Activated CD4-positive, alpha-beta T cell treated with anti-CD3 and anti-CD28 coated beads, Interleukin-10, Interleukin-2, amounts not matched to agents 100 ng/mL and 50 ng/mL, durations not matched to agents 16 hours and 8 hours (primary cell): ENCODE measurements at places on chromosomes 7 and 10.

DNA sequence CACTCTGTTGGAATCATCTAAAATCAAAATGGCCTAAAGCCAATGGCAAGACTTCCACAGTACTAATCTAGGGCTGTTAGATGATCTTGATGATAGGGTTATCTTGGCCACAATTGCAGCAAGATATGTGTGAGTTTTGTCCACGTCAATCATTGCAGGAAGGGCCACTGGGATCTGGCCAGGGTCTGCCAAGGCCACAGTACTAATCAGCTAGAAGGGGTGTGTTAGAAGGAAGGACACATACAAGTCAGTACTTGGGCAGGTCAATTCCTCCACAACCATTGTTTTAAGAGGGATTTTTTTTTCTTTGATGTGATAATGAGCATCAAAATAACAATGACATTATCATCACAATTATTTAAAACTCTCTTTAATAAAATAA lies 1.6 kb downstream of the LMOD2 start:
- no peak for DNase-seq

DNA sequence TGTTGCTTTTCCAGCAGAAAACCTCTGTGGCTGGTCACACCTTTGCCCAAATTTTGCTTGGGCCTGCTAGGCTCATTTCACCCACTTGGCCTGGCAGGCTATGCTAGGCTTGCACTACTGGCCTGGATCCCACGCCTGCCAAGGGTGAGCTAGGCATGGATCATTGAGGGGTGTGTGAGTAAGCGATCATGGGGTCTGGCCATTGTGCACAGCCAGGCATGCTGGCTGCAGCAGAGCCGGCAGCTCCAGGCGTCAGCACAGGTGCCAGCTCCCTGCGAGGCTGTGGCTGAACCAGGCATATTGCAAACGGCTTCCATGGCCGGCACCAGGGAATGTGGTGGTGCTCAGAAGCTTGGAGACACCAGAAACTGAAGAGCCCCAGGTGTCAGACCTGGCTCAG lies 19.2 kb downstream of the CFAP70 start:
- no peak for DNase-seq

GRCh38 chr10:32146166-32146565 lies 89.9 kb upstream of the KIF5B start:
- DNase-seq, result no peak

DNA sequence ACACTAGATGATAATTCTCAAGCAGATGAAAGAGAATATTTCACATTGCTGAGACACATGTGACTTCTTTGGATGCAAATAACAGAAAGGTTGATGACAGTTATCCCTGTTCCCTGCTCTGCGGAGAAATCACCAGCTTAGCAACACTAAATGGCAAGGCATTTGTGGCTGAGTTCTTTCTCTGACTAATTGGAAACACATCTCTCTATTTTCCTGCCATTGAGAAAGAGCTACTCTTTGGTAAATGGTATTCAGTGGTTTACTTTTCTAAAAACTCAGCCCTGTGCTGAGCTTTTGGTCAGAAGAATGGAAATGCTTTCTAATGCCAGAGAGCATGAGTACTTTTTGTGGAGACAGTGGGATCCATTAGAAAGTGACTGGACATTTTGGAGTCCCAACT lies 771.4 kb downstream of the LRMDA start:
- no peak for DNase-seq

GRCh38 chr10:20200758-20201157 lies 384.5 kb downstream of the PLXDC2 start:
- DNase-seq, result no peak

DNA sequence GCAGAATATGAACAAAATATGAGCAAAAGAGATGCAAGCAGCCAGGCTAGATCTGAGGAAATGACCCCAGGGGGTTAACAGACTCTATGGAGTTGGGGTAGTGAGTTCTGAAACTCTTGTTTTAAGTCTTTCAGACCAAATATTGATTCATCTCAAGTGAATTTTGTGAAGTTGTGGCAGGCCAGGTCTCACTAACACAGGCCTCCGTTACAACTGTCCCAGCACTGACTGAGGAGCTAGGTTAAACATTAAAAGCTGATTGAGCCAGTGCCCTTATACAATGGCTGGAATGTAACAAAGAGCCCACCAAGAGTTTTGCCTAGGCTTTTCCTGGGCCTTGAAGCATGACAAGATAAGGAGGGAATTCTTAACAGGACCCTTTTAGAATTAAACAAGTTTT lies 192.3 kb upstream of the STK17A start:
- no peak for DNase-seq

GRCh38 chr7:105849122-105849855 lies 27.1 kb downstream of the ATXN7L1 start:
- DNase-seq, result peak; percentile 88

- peak; percentile 39 for DNase-seq
Measured at GRCh38 chr7:30164567-30164966, 29.8 kb downstream of the MTURN start.

- no peak for DNase-seq
Measured at GRCh38 chr7:157007470-157008066, 2.9 kb downstream of the MNX1 start.

DNA sequence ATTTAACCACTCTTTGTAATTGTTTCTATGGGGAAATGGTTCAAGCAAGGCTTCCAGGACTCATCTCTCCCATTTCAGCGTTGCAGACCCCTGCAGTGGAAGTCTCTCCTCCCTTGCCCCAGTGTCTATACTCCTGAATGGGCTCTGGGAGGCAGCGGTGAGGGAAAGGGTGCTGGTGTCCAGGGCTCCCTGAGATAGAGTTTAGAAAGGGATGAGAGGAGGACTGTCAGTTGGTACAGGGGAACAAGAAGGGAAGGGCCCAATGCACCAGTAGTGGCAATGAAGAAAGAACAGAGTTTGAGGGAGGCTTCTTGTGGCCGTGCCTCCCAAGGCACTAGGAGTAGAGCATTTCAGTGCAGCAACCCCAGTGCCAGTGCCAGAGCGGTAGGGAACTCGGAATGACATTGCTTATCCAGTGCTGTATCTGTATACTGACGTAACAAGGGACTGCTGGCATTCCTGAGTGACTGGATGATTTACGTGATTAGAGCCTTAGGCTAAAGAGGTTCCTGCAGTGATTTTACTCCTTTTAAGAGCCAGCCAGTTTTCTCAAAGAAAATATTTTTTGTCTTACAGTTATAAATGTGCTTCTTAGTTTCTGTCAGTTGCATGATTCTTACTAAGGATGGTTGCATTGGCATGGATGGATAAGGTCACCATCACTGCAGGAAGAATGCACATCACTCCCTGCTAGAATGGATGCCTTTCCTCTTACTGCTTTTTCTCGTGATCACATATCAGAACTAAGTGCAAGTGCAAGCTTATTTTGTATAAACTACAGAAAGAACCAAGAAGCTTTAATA lies 28.0 kb downstream of the PRPF18 start:
- no peak for DNase-seq

- no peak for DNase-seq
Measured at GRCh38 chr7:33742521-33742920, 162.8 kb upstream of the BMPER start.

- no peak for DNase-seq
Measured at GRCh38 chr7:28517606-28518005, 105.3 kb downstream of the CREB5 start.

DNA sequence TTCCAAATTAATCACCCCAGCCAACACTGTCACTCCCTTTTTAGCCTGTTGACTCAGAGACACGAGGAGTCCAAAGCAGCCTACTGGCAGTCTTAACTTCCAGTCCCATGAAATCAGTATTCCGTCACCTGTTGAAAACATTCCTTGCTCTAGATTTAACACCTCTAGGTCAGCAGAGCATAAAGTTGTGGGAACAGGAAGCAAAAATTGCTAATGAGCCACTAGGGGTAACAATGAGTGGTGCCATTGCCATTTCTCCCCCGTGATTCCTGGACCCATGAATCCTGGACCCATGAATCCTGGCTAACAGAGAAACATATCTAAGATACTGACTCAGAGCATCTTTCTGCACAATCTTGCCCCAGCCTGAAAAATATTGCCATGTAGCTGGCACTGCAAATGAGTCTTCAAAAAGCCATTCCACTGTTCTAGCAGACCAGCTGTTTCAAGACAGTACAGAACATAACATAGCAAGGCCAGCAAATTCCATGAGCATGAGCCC lies 252.7 kb upstream of the PTER start:
- DNase-seq, result no peak

DNA sequence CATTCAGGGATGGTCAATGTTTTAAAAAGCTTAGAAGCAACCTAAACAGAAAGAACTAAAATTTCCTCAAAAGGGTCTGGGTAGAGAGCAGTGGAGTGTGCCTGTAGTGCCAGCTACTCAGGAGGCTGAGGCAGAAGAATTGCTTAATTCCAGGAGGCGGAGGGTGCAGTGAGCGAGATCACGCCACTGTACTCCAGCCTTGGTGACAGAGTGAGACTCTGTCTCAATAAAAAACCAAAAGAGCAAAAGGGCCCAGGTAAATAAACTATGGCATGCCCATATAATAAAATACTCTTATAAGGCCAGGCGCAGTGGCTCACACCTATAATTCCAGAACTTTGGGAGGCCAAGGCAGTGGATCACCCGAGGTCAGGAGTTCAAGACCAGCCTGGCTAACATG lies 93.0 kb downstream of the DNMBP start:
- no peak for DNase-seq

GRCh38 chr10:112914288-112914952 lies 35.6 kb upstream of the TCF7L2 start:
- DNase-seq, result no peak

GRCh38 chr7:84092207-84092606 lies 102.4 kb downstream of the SEMA3A start:
- DNase-seq, result peak; percentile 54

DNA sequence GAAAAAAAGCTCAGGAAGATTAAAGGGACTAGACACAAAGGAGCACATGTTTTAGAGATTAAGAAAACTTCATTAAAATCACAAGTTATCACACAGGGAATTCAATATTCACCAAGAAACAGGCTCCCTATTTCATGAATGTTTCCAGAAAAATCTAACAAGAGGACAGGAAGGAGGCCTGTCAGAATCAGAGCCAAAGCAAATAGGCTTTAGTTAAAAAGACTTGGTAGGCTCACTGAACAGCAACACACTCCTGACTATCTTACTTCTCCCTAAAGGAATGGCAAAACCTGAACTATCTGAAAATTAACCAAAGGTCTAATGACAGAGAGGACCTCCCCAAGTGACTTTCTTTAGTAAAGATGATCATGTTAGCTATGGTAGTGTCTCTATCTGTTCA lies 188.3 kb upstream of the MEOX2 start:
- DNase-seq, result no peak

- DNase-seq, result no peak
Measured at GRCh38 chr10:34830217-34830822, 15.2 kb upstream of the PARD3 start.

- DNase-seq, result peak; percentile 19
Measured at GRCh38 chr7:88184848-88185304, 35.0 kb downstream of the SRI start.

GRCh38 chr7:55254596-55255495 lies 110.3 kb upstream of the LANCL2 start:
- peak; percentile 73 for DNase-seq

- DNase-seq, result no peak
Measured at GRCh38 chr10:48745662-48746245, 61.1 kb downstream of the WDFY4 start.

DNA sequence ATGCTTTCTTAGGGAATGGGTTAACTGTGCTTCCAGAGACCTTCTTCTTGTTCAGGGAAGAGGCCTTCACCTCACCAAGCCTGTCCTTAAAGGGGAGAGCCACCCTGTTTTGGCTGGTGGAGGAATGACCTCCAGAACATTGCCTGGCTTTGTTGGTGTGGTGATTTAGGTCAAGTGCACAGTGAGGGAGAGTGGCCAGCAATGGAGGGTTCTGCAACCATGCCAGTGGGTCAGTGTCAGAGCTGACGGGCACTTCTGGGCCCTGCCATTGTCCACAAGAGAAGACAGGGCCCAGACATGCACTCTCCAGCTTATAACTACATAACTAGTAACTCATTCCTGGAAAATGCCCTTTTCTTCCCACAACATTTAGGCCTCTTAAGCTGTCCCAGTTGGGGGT lies 238.5 kb upstream of the AKR1E2 start:
- DNase-seq, result no peak

DNA sequence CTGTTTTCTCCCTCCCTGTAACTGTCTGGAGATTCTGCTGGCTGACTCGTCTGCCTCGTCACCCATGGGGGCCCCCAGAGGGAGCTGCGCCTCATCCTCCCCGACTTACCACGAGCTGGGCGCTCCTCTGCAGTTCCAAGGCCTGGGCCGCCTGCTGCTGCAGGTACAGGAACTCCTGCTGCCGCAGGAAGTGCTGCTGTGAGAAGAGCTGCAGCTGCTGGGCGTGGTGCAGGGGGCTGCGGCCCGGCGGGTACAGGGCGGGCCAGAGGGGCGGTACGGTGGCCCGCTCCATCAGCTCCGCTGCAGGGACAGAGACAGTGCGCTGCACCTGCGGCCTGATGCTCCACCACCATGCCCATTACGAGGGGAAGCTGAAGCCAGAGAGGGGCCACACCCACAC lies 47.7 kb downstream of the TNRC18 start:
- no peak for DNase-seq

- no peak for DNase-seq
Measured at GRCh38 chr7:3267966-3268690, 32.9 kb upstream of the SDK1 start.

DNA sequence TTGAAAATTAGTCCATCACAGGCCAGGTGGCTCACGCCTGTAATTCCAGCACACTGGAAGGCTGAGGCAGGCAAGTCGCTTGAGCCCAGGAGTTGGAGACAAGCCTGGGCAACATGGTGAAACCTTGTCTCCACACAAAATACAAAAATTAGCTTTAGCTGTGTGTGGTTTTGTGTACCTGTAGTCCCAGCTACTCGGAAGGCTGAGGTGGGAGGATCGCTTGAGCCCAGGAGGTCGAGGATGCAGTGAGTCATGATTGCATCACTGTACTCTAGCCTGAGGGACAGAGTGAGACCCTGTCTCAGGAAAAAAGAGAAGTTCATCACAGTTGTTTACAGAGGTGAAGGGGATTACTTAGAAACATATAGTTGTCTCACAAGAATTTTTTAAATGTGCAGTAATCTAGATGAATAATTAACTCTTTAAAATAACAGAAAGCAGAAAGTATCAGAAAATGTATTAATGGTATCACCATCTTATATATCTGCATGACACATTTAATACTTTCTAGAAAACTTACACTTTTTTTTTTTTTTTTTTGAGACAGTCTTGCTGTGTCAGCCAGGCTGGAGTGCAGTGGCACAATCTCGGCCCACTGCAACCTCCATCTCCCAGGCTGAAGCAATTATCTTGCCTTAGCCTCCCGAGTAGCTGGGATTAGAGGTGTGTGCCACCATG lies 8.9 kb downstream of the LCOR start:
- peak; percentile 11 for DNase-seq

- DNase-seq, result no peak
Measured at GRCh38 chr7:107228291-107228690, 59.5 kb downstream of the HBP1 start.

- no peak for DNase-seq
Measured at GRCh38 chr7:25303281-25304181, 75.2 kb upstream of the NPVF start.

GRCh38 chr10:61465901-61466632 lies 12.9 kb upstream of the TMEM26 start:
- DNase-seq, result no peak

GRCh38 chr7:1616741-1617140 lies 46.9 kb upstream of the PSMG3 start:
- DNase-seq, result no peak
